ENCODE measurements at places on chromosomes 5 and 9. TPM values are rescaled to one million over a fixed set of nuclear protein-coding genes. Genes with fewer than 3 reads are reported as not detected.
A peak's percentile ranks its signal among the peaks of the same experiment; 100 is the strongest.

GRCh38 chr5:174575043-174575442 is 149.3 kb upstream of the MSX2 start:
- no peak overlapping the region for H3K27ac ChIP-seq
- no peaks in the 10 kb centered on the region for H3K27me3 ChIP-seq
- DNase-seq = no peak
- no peak overlapping the region for H3K4me3 ChIP-seq
- no peaks in the 10 kb centered on the region for H3K4me1 ChIP-seq

GRCh38 chr5:91378752-91379211 is 4.3 kb downstream of the ARRDC3 start:
- peaks cover 11% of the 10 kb centered on the region for H3K4me1 ChIP-seq
- DNase-seq = no peak
- peak overlapping the region; percentile 37 for H3K27ac ChIP-seq
- peak overlapping the region; percentile 79 for H3K4me3 ChIP-seq
- no peaks in the 10 kb centered on the region for H3K27me3 ChIP-seq
- H3K36me3 ChIP-seq = peaks cover 49% of the 10 kb centered on the region

RLN2 gene
- 0.47 TPM for total RNA-seq

- H3K4me1 ChIP-seq = peaks cover 27% of the 10 kb centered on the region
- no peak overlapping the region for H3K4me3 ChIP-seq
- no peak for DNase-seq
- peaks cover 63% of the 10 kb centered on the region for H3K27me3 ChIP-seq
- no peaks in the 10 kb centered on the region for H3K36me3 ChIP-seq
- no peak overlapping the region for H3K27ac ChIP-seq
Measured at GRCh38 chr5:141493500-141494422, 4.9 kb downstream of the PCDHGC5 start.

GRCh38 chr9:14347406-14348122 is 33.6 kb upstream of the NFIB start:
- no peak for DNase-seq
- no peak overlapping the region for H3K4me3 ChIP-seq
- no peaks in the 10 kb centered on the region for H3K36me3 ChIP-seq
- peaks cover 5% of the 10 kb centered on the region for H3K4me1 ChIP-seq
- H3K27ac ChIP-seq = no peak overlapping the region
- peaks cover 83% of the 10 kb centered on the region for H3K27me3 ChIP-seq

PCDHA10 gene
- not detected for total RNA-seq

ADAMTS2 gene
- not detected for total RNA-seq

ZNF483 gene
- 28.5 TPM for total RNA-seq

- peaks cover 8% of the 10 kb centered on the region for H3K27me3 ChIP-seq
- no peak overlapping the region for H3K27ac ChIP-seq
- no peaks in the 10 kb centered on the region for H3K4me1 ChIP-seq
- DNase-seq = peak; percentile 4
Measured at GRCh38 chr9:137987244-137988030, 109.9 kb downstream of the CACNA1B start.

TPPP gene
- 8.5 TPM for total RNA-seq

RNF183 gene
- 0.44 TPM for total RNA-seq

EFNA5 gene
- not detected for total RNA-seq

PRRX2 gene
- total RNA-seq = not detected

SLC6A19 gene
- not detected for total RNA-seq

DNA sequence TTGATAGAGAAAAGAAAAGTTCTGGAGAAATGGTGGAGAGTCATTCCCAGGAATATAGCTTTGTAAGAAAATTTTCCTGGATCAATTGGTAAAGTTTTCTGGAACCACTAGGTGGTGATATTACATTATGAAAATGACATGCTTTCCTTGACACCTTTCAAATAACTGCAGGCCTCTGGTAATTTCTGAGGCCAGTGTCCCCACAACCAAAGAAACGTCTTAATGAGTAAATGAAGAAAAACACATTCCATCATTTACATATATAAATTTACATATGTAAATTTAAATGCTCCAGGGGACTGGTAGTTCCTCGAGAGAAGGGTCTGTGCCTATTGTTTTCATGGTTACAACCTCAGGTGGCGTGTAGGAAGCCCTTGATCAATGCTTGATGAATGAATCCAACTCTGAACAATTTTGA is 17.2 kb upstream of the RGS3 start:
- no peaks in the 10 kb centered on the region for H3K27me3 ChIP-seq
- no peaks in the 10 kb centered on the region for H3K4me1 ChIP-seq
- no peak overlapping the region for H3K4me3 ChIP-seq
- H3K27ac ChIP-seq = no peak overlapping the region
- no peaks in the 10 kb centered on the region for H3K36me3 ChIP-seq

IRX2 gene
- not detected for total RNA-seq

DNA sequence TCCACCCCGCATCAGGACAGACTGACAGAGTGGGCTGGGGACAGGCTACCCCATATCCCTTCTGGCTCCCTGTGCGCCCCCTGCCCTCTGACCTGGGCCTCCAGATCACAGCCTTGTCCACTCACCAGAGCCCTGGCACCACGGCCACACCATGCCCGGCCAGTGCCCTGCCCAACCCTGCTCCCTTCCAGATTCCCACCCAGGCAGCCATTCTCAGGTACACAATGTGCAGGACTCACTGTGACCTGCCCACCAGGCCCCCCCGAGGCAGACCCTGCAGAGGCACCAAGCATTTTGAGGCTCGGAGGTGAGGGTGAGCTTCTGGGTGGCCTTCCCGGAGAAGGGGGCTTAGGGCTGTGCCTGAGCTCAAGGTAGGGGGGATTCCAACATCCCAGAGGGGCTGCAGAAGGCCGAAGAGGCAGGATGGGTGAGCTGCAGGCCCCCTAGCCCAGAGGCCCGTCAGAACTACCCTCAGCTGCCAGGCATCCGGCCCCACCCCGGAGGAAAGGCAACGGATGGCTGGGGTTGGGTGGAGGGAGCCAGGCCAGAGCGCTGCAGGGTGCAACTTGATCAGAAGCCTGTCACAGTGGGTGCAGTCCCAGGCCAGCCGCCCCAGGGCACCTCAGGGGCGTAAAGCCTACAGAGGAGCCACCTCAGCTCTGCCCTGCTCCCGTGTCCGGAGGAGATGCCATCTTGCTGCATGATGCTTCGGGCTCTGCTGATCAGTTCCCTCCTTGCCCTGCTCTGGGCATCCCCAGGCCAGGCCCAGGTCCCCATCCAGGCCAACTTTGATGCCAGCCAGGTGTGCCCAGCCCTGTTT is at the start of gene LCNL1:
TSS of gene LCNL1 (plus strand) at position 762 of the 820 bp plus-strand sequence. CDS start 594 bp downstream, outside the sequence.
- peaks cover 32% of the 10 kb centered on the region for H3K4me1 ChIP-seq
- no peak within 1 kb of the TSS for H3K27ac ChIP-seq
- H3K4me3 ChIP-seq = no peak within 1 kb of the TSS
- no peak for DNase-seq

- H3K4me3 ChIP-seq = no peak overlapping the region
- no peaks in the 10 kb centered on the region for H3K36me3 ChIP-seq
- H3K4me1 ChIP-seq = no peaks in the 10 kb centered on the region
- DNase-seq = no peak
Measured at GRCh38 chr9:1216532-1216931, 166.4 kb downstream of the DMRT2 start.

ROPN1L gene
- total RNA-seq = 0.58 TPM
